Stimulated activated CD8-positive, alpha-beta memory T cell treated with anti-CD3 and anti-CD28 coated beads, Interleukin-2, amount 100 ng/mL, for 1 hour (primary cell): ENCODE measurements at places on chromosomes 3 and 15.

DNA sequence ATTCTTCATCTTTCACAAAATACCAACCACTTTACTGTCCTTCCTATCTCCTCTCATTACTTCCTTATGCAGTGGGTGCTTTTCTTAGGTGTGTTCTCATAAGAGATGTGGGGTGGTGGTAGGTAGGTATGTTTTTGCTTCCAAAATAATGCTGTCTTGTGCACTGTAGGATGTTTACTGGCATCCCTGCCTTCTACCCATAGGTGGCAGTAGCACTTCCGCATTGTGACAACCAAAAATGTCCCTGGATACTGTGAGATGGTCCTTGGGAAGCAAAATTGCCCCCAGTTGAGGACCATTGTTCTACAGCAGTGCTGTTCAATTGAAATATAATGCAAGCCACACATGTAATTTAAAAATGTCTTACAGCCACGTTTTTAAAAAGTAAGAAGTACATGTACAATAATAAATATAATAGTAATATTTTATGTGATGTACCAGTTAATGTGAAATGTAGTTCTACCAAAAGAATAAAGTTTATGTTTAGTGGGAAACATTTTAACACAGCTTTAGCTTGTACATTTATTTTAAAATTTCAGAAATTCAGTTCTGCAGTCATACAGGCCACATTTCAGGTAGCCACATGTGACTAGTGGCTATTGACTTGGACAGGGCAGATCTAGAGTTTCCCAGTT is 75.2 kb downstream of the NEO1 start:
- no peak for DNase-seq

GRCh38 chr3:119547227-119547626 is 12.2 kb downstream of the CD80 start:
- no peak for DNase-seq

DNA sequence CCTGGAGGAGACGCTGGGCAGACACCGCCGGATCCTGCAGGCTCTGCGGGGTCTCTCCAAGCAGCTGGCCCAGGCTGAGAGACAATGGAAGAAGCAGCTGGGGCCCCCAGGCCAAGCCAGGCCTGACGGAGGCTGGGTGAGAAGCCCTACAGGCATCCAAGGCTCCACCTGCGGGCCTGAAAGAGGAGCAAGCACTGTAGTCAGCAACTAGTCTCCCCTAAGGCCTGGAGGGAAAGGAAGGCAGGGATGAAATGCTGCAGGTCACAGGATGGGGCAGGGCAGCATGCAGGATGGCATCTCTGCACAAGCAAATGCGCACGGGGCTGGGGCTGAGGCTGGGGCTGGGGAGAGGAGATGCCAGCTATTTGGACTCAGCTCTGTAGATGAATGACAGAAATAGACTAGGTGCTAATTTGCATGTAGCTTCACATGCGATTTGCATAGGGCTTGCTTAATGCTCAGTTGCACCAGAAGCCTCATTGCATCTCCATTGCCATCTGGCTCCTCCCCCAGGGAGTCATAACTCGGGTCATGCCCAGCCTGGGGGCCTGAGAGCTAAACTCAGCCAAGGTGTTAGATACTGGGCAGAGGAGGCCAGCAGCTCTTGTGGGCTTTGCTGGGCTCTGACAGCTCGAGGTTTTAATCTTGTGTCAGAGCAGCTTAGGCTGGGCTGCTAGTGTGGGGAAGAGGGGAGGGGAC is 5.2 kb upstream of the CPLX3 start:
- no peak for DNase-seq

DNA sequence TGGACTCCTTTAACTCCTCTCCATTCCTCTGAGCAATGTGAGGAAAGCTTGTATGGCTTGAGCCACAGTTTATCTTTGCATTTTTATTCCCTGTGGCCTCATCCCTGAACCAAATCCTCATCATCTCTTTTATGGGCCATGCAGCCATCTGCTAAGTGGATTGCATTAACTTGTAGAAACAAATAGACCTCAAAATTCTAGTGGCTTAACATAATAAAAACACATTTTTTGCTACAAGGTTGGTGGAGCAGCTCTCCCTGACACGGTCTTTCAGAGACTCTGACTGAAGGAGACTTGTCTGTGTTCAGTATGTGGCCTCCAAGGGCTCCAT is 135.3 kb downstream of the RPL22L1 start:
- no peak for DNase-seq

DNA sequence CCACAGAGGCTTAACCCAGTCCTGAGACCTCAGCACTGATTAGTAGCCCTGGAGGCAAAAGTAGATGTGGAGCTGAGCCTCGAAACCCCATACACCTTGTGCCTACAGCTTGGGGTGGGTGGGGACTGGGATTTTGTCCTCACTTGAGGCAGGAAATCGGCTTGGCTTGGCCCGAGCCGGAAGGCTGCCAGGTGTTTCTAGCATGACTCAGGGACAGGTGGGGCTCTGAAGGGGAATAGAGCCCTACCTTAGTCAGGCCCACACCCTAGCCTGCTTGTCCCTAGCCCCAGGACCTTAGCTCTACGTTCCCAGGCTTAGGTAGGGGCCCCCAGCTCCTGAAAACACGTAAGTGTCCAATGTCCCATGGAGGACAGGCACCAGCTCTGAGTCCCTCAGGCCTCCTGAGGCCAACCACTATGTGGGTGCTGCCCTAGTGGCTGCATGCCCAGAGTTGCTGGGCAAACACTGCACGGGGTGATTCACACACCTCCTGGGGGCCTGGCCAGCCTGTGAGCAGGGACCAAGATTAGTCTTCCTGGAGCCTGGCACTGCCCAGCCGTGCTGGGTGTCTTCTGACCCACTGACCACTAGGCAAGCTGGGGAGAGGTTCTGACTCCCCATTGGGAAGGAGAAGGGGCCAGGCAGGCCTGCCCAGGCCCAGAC is 3.1 kb downstream of the MST1R start:
- no peak for DNase-seq

DNA sequence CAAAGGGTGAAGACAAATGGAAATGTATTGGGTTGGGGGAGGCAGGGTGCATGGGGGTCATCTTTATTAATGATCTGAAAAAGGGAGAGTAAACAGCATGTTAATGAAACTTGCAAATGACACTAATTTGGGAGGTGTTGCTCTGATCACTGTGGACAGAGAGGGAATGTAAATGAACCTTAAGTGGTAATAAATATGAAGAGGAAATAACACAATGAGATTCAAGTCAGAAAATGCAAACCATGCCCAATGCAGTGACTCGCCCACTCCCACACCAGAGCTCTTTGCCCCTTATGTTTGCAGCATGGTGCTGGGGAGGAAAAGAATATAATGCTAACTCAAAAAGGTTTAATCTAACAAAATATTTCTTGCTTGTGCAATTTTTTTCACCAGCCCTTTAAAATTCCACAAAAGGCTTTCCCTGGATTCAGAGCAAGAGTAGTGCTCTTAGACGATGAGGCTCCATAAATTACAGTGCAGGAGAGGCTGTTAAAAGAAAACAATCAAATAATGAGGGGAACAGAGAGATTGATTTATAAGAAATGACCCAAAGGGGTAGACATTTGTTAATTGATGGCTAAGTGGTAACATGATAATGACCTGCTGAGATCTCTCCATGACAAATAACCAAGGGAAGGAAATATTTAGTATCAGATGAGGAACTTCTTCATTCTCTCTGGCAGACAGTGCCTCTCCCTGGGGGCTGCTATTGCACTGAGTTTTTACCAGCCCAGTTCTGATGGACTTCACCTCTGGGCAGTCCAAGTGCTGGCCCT is 210.0 kb upstream of the PPP2R3A start:
- no peak for DNase-seq

GRCh38 chr3:66722675-66723074 is 221.9 kb upstream of the LRIG1 start:
- DNase-seq, result no peak

DNA sequence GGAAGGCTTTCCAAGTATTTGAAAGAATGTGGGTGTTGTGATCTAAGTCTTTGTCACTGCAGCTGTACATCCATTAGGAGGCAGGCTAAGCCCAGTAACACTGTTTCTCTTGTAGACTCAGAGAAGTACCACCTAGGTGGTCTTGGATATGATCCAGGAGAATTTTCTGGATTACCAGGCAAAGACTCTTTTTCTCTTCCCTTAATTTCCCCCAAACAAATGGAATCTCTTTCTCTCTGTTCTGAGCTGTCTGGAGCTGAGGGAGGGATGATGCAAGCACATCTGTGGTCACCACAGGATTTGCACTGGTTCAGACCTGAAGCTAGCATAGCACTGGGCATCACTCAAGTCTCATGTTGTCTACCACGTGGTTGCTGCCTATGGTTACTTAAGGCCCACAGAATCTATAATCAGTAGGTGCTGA is 227.6 kb downstream of the NECTIN3 start:
- DNase-seq, result no peak

- DNase-seq, result no peak
Measured at GRCh38 chr15:70442616-70443321, 320.6 kb downstream of the UACA start.

- no peak for DNase-seq
Measured at GRCh38 chr3:48413086-48413485, 16.8 kb downstream of the PLXNB1 start.

GRCh38 chr3:59052803-59053411 is 3.1 kb upstream of the CFAP20DC start:
- no peak for DNase-seq

DNA sequence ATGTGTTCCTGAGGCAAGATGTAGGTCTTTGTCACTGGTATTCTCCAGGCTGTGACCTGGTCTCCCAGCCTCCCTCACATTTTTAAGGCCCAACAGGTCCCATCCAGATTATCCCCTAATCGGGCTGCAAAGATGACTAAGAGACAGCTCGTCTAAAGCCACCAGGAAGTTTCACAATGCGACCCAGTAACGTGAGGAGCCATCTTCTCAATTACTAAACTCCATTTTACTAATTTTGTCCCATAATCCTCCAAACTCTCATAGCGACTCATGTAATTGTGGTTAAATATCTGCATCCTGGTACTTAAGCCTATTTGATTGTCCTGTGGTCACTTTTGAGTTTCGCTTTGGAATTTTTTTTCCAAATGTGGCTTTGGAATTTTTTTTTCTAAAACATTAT is 8.7 kb upstream of the PLA2G4F start:
- no peak for DNase-seq

- DNase-seq, result no peak
Measured at GRCh38 chr3:57791245-57791644, 35.1 kb downstream of the SLMAP start.

DNA sequence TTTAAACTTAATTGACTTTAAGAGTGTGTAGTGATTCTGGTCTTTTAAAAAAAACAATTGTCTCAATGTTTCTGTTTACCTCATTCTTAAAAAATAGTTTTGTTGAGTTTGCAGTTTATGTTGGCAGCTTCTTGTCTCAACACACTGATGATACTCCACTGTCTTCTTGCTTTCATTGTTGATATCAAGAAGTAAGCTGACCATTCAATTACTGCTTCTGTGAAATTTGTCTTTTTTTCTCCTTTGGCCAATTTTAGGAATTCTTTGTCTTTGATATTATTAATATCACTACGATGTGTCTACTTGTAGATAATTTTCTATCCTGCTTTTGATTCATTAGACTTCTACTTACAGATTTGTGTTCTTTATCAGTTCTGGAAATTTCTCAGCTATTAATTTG is 31.4 kb downstream of the PAK2 start:
- DNase-seq, result no peak

DNA sequence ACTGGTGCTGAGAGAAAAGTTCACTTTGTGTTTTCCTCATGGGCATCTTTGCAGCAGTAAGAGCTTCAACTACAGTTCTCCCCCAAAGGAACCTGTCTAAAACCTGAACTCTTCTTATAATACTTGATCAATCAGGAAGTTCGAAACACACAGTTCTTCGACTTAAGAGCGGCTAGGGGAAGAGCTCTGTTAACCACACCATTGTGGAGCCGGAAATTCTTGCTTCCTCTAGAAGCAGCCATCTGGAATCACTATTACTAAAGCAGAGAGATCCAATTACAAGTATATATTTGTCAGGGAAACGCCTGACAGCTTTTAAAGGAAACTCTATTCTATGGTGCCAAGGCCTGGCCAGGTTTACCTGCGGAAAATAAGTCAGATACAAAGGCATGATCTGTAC is 337.3 kb upstream of the CBLB start:
- no peak for DNase-seq

DNA sequence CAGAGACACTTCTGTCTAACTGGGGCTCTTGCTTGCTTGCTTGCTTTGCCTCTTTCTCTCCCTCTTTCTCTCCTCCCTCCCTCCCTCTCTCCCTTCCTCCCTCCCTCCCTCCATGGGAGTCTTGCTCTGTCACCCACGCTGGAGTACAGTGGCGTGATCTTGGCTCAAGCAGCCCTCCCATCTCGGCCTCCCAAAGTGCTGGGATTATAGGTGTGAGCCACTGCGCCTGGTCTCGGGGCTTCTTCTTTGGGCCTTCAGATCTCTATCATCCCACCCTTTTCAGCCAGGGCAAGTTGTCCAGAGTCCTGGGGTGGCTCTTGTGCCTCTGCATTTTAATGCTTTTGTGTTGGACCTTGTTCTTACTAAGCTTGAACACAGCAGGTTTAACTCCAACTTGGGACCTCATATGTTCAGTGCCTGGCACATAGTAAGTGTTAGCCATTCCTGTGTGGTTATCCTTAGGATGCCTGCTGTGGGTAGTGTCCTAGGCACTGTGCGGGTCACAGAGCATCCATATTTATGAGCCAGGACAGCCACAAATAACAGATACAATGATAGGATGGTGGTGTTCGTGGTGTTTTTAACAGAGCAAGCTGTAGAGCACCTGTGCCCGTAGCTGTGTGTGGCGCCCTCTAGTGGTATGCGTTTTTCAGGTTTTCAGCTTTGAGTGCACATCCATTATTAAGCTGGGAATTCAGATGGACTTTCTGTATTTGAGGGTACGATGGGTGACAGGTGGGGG is 75.1 kb downstream of the CCK start:
- peak; percentile 33 for DNase-seq

GRCh38 chr3:1664266-1664665 is 434.4 kb upstream of the CNTN4 start:
- DNase-seq, result no peak

- DNase-seq, result no peak
Measured at GRCh38 chr3:29153811-29154210, 127.1 kb upstream of the RBMS3 start.

- no peak for DNase-seq
Measured at GRCh38 chr3:176075491-176075890, 1121.8 kb downstream of the TBL1XR1 start.

- DNase-seq, result no peak
Measured at GRCh38 chr3:81378552-81379293, 382.7 kb downstream of the GBE1 start.

DNA sequence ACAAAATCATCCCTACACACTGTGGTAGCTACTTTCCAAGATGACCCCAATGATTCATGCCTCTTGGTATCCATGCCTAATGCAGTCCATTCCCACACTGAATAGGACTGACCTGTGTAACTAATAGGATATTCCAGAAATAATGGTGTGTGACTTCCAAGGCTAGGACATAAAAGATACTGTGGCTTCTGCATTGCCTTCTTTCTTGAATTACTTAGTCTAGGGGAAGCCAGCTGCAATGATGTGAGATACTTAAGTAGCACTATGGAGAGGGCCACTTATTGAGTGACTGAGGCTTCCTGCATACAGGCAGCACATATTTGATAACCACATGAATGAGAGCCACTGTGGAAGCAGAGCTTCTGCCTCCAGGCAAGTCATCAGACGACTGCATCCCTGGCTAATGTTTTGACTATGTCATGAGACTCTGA is 50.1 kb downstream of the NR1I2 start:
- DNase-seq, result no peak
